Kidney capillary endothelial cell (primary cell): ENCODE measurements at places on chromosomes 1 and 21.

DNA sequence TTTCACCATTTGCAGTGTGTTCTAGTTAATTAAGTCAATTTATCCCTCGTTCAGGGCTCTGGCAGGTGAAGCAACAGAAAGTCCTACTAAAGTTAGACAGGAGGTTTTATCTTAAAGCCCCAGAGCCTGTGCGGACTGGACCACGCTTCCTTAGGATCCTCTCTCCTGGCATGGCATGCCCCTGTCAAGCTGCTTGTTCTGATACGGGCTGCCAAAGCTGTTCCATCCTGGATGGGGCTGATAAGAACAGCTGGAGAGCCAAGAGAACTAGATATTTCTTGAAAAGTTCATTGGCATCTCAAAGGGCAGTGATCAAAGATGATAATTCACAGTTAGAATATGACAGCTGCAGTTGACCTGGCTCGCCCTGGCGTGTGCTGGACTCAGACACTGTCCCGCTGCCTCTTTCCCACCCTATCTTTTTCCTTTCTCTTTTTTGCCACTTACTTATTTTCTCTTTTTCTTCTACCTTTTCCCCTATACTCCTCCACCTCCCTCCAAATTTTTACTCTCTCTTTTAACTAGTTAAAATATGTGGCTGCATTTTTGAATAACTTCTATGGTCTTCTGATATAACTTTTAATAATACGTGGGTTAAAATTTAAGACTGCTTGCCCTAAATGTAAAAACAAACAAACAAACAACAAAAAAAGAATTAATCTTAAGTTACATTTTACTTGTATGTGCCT, 96.7 kb downstream of the ABCA4 start:
- no peak for DNase-seq

DNA sequence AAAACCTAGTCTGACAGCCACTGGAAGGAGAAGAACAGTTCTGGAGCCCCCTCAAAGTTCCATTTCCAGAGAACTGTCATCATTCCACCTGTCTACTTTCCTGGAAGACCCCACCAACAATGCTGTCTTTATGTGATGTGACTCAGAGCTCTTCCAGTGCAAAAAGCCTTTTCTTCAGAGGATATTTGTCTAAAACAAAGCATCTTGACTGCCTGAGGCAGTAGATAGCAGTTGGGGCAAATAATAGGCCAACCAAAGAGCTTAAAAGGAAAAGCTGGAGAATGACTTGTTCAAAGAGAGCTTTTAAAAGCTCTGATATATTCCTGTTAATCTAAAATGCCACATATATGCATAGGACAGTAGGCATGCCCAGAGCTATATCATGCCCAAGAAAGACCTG, 62.6 kb downstream of the MIS18A start:
- DNase-seq, result no peak

DNA sequence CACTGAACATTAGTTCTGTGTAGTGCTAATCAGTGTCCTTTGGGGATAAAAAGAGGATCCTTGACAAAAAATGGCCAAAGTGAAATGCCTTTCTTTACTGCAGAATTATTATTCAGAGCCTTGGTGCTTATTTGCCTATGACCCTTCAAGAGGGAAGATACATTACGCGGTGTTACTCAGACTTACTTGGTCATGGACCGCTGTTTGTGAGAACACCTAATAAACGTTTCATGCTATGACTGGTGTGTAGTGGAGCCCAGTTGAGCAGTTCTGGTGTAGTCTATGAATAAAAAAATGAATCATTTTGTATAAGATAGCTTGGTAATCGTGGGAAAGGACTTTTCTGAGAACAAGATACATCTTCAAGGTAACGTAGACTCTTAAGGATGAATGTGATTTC, 8.3 kb downstream of the NFYC start:
- no peak for DNase-seq

GRCh38 chr1:42259739-42260064, 75.3 kb downstream of the FOXJ3 start:
- peak; percentile 22 for DNase-seq

DNA sequence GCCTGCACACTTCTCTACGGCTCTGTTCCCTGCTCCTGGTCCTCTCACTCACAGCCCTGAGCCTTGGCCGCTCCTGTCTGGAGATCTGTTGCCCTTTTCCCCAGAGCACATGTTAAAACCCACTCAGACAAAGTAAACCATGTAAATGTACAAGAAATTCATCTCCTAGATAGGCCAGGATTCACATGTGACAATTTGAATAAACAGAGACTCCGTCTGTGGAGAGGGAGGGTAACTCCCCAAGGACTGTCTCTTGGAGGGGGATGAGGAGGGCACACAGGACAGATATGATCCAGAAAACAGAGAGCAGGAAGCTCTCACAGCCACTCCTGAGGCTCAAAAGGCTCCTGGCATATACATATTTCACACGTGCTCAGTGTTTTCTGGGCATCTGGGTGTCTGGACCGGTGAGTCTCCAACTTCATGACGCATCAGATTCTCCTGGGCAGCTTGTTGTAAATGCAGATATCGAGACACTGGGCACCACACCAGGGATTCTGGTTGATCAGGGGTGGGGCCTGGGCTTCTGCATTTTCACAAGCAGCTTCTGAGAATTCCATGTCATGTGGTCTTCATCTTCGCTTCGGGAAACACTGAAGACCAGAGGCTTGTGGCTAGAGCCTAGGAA, 6.4 kb upstream of the KAZN start:
- no peak for DNase-seq

DNA sequence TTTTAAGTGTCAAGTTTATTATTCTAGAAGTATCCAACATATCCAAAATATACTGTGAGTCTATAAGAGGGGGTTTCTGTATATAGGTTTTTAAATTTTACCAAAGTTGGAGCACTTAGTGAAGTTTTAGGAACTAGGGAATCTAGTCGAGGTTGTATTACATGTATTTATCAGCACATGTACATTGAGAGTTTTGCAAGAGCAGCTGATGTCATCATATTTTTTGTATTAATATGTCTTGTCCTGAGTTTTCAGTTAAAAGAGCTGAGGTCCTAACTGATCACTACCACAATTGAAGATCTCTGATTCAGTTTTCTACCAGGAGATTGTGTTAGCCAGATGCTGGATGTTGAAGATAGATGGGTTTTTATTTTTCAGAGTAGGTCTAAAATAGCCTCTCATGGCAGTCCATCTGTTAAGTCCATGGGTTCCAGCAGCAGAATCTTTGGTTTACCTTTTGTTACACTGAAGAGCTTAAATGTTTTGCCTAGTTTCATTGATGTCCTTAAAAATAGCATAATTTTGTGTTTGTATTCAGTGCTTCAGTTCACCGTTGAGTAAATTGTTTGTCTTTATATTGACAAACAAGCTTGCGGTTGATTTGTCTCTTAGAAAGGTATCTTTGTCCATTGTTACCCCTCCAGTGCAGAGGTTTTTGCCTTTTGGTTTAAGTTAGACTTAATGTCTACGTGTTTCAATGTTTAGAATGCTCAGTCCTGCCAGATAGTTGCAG, 16.0 kb downstream of the YBX1 start:
- no peak for DNase-seq

DNA sequence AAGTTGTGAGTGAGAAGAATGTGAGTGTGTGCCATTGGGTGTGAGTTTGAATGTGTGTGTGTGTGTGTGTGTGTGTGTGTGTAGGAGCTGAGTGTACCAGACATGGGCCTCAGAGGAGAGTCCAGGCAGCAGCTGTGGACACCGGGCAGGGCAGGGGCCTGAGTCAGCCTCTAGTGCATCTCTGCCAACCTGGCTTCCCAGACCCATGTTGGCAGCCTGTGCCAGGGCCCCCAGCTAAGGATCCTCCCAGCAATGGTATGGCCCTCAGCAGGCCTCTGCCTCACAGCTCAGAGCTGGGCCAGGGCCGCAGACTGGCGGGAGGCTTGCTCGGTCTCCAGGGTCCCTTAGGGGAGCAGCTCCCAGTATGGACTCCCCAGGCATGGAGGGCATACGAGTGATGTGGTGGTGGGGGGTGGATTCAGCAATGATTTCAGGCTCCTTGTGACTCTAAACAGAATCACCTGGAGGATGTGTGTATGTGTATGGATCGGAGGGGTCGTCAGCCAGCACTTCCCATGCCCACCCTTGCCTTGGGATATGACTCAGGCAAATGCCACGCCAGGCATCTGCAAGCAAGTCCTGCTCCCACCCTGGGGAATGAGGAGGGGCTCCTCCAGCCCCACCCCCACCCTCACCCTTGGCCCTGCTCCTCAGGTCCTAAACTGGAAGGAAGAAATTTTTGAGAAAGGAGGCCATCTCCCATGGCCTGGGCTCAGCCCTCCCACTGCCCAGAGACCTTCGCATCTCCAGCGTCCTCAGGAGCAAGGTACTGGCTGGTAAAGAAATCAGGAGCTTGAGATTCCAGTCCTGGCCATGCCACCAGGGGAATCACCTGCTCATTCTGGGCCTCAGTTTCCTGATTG, 1.8 kb upstream of the FOXO6 start:
- DNase-seq, result no peak

GRCh38 chr1:224510880-224511645, 76.5 kb upstream of the WDR26 start:
- DNase-seq, result no peak

DNA sequence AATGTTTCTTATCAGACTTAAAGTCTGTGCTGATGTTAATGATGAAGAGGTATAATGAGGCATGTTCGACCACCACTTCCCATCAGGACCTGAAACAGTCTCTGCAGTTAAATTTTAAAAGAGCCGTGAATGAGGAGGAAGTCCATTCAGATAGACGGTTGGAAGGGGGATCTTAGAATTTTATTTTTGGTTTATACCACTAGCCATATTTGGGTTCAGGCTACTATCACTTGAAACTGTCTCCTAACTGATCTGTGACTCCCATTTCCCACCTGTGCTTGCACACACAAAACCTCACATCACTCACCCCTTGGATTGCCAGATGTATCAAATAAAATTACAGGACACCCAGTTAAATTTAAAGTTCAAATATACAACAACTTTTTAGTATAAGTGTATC, 9.9 kb upstream of the ANKRD13C start:
- DNase-seq, result no peak

GRCh38 chr1:204203206-204203767, 7.0 kb upstream of the KISS1 start:
- no peak for DNase-seq

- DNase-seq, result no peak
Measured at GRCh38 chr1:39021426-39021825, 4.7 kb upstream of the NDUFS5 start.

DNA sequence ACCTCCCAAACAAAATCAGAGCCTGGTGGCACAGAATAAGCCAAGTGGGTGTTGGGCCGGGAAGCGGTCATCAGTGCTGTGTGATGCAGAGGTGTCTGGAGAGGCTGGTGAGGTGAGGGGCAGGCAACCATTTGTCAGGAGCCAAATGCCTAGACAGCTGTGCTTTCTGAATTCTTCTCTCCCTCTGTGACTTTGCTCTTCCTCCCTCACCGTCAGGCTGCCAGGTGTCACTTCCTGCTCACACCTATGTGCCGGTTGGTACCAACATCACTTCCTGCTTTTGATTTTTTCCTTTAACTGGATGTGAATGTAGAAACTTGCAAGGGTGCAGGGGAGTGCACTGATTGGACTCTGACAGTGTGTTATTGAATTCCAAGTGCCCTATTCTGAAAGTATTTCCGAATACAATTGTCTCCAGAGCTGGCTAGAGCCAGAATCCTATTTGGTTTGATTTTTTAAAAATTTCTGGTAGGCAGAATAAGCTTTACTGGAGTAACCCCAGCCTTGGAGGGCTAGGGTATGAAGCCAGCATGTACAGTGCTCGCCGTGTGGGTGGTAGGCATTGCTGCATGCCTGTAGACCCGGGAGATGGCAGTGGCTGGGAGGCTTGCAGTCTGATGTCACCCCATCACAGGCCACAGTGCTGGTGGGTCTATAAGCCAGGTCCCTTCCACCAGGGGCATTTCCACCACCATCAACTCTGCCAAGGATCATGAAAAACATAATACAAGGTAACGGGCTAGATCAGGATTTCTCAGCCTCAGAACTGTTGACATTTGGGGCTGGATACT, 210.9 kb downstream of the KAZN start:
- DNase-seq, result no peak

- DNase-seq, result peak; percentile 68
Measured at GRCh38 chr1:23384312-23385058, 14.8 kb upstream of the ZNF436 start.

DNA sequence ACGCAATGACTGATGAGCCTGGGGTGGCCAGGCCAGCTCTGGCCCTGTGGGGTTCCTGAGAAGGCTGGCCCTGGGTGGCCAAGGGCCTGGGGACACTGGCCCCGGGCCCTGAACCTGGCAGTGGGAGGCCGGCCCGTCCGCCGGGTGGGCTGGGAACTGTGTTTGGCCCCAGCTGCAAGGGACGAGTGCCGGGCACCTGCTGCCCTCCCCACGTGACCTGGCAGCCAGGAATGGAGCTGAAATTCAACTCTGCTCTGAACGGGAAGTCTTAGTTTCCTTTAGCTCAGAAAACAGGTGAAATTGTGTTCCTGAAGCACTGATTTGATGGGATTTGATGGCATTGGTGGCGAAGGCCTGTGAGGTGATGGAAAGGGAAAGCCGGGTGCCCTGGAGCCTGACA, 8.2 kb upstream of the TTLL10 start:
- no peak for DNase-seq

DNA sequence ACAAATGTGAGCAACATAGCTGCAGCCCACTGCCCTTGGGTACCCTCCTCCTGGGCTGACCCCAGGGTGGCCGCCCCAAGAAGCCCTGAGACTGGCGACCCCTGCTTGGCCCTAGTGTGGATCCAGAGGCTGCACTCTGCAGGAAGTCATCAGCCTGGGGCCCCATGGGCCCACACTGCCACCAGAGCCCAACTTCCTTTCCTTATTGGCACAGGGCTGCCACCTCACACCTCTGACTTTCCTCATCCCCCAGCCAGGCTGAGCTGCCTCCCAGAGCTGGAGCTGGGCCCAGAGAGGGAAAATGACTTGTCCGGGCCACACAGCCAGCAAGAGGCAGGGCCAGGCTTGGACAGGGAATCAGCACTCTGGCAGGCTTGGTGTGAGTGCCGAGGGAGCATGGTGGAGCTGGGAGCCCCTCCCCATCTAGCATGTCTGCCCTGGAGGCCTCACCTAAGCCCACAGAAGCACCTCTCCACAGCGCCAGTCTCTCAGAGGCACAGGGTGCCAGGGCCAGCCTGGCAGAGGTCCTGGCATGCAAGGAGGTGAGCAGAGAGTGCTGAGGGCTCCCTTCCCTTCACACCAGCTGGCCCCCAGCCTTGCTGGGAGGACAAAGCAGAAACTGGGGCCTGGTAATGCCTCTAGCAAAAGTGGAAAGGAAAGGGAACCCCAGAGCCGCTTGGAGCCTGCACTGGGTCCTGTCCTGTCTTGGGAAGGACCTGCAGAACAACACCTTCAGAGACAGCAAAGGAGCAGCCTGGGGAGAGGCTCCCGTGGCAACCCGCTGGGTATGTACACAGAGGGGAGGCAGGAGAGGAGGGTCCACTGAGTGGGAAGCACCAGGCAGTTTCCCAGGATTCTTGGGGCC, 3.2 kb downstream of the RAP1GAP start:
- DNase-seq, result no peak

DNA sequence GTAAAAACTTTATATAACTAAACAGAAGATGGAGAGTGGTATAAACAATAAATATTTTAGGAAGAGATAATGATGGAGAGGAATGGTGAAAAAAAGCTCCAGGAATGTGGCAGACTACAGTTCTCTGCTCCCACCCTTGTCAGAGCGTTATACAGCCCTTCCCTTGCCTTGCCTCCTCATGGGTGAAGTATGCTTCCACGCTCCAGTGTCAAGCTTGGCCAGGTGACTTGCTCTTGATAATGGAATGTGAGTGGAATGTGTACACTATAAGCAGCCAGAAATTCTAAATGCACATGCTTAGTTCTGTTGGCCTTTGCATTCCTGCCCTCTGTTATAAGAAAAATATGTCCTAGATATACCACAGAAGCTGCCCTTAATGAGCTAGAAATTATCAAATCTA, 24.7 kb upstream of the POGK start:
- DNase-seq, result no peak
